ENCODE measurements at places on chromosomes 13 and 19. TPM values are rescaled to one million over a fixed set of nuclear protein-coding genes. Genes with fewer than 3 reads are reported as not detected.

COQ8B gene
- total RNA-seq, result 36.7 TPM

SYT3 gene
- total RNA-seq, result 0.07 TPM

TMEM38A gene
- total RNA-seq, result 0.96 TPM

LTBP4 gene
- 104 TPM for total RNA-seq

ANGPTL8 gene
- not detected for total RNA-seq

CEBPA gene
- 0.73 TPM for total RNA-seq

HIPK4 gene
- total RNA-seq, result not detected

ZSCAN1 gene
- total RNA-seq, result not detected

SBSN gene
- total RNA-seq, result not detected

VSTM2B gene
- total RNA-seq, result not detected

FPR2 gene
- not detected for total RNA-seq

C13orf42 gene
- not detected for total RNA-seq

FUT3 gene
- total RNA-seq, result not detected

KLK15 gene
- not detected for total RNA-seq

DIRAS1 gene
- 0.28 TPM for total RNA-seq

PGLYRP2 gene
- total RNA-seq, result not detected

ZNF763 gene
- 0.43 TPM for total RNA-seq

ZNF222 gene
- total RNA-seq, result 0.99 TPM

- DNase-seq, result no peak
- H3K4me3 ChIP-seq, result no peak overlapping the region
- H3K27me3 ChIP-seq, result no peaks in the 10 kb centered on the region
- H3K4me1 ChIP-seq, result no peaks in the 10 kb centered on the region
- H3K36me3 ChIP-seq, result no peaks in the 10 kb centered on the region
These were observed 53.2 kb downstream of the CRTC1 start for GRCh38 chr19:18736415-18737336.

DNA sequence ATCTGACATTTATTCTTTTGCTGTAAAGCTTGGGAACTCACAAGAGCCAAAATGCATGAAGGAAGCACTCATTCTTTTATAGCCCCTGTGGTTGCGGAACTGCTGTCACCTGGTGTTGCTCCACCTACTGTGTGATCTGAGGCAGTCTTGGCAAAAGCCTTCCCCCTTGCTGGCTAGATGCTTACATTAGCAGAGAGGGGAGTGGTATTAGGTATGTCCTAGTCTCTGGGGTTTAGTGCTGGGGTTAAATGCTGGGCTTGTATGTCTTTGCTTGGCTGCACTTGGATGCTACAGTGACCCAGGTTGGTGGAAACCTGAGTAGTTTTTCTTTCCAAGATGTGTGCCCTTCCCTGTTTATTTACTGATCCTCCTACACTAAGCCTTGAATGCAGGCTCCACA lies 99.3 kb downstream of the WDFY2 start:
- peaks cover 13% of the 10 kb centered on the region for H3K4me1 ChIP-seq
- no peak for DNase-seq
- H3K27ac ChIP-seq, result no peak overlapping the region
- no peak overlapping the region for H3K4me3 ChIP-seq
- H3K36me3 ChIP-seq, result no peaks in the 10 kb centered on the region
- no peaks in the 10 kb centered on the region for H3K27me3 ChIP-seq

DNA sequence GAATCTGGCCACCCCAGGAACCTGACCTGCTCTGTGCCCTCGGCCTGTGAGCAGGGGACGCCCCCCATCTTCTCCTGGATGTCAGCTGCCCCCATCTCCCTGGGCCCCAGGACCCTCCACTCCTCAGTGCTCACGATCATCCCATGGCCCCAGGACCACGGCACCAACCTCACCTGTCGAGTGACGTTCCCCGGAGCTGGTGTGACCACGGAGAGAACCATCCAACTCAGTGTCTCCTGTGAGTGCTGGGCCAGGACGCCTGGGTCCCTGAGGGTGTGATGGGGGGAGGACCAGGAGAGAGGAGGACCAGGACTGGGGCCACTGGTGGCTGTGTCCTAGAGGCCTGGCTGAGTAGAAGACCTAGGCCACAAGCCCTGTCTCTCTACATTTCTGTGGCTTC lies 13.0 kb upstream of the CD33 start:
- peaks cover 20% of the 10 kb centered on the region for H3K4me1 ChIP-seq
- peaks cover 33% of the 10 kb centered on the region for H3K27me3 ChIP-seq
- no peak for DNase-seq

- H3K36me3 ChIP-seq, result no peaks in the 10 kb centered on the region
- no peaks in the 10 kb centered on the region for H3K4me1 ChIP-seq
- H3K27me3 ChIP-seq, result no peaks in the 10 kb centered on the region
- no peak overlapping the region for H3K27ac ChIP-seq
These were observed 522.0 kb upstream of the KLHL1 start for GRCh38 chr13:70630247-70630646.

DNA sequence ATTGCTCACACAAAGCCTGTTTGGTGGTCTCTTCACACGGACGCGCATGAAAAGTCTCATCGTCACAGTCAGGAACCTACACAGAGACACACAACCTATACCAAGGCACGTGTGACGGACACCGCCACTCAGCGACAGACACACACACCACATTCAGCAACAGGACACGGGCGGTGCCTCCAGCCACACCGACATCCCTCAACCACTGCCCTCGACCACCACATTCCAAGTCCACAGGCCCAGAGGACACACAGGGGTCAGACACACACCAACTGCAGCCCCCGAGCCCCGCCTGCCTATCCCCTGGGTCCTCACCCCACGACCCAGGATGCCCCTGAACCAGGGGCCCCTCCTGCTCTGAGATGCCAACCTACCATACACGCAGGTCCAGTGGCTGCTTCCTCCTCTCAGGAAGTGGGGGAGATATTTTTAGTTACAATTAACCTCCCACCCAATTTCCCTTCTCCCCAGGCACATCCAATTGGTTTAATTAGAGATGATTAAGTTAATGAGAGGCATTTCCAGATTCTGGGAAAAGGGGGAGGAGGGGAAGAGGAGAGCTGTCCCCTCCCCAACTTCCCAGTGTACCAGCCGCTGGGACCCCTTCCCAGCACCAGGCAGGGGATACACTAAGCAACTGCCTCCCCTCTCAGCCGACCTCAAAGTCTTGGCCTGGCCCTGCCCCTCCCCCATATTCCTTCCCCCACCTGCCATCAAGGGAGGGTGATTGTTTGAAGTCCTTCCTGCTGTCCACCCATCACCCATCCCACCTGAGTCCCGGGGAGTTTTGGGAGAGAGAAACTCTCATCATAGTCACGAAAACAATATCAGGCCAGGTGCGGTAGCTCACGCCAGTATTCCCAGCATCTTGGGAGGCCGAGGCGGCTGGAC lies 20.4 kb downstream of the MEIS3 start:
- H3K27ac ChIP-seq, result no peak overlapping the region
- no peaks in the 10 kb centered on the region for H3K36me3 ChIP-seq
- H3K4me3 ChIP-seq, result no peak overlapping the region
- peaks cover 7% of the 10 kb centered on the region for H3K27me3 ChIP-seq
- DNase-seq, result no peak
- no peaks in the 10 kb centered on the region for H3K4me1 ChIP-seq

- no peaks in the 10 kb centered on the region for H3K27me3 ChIP-seq
- H3K36me3 ChIP-seq, result peaks cover 35% of the 10 kb centered on the region
- H3K4me1 ChIP-seq, result no peaks in the 10 kb centered on the region
- H3K27ac ChIP-seq, result no peak overlapping the region
- H3K4me3 ChIP-seq, result no peak overlapping the region
These were observed 16.0 kb upstream of the ZNF554 start for GRCh38 chr19:2803486-2804155.

DNA sequence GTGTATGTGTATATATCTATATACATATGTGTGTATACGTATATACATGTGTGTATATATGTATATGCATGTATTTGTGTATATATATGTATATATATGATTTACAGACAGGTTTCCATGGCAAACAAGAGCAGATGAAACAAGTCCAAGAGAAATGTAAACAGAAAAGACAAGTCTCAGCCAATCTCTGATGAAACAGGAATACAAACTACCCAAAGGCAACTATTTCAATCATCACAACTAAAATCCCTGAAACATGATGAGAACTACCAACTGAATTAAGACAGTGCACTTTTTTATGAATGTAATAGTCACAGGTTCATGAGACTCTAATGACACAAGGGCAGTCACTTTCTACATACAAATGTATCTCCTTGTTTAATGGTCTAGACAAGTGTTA lies 140.2 kb downstream of the TNFRSF19 start:
- no peak overlapping the region for H3K27ac ChIP-seq
- H3K4me3 ChIP-seq, result no peak overlapping the region
- peaks cover 19% of the 10 kb centered on the region for H3K27me3 ChIP-seq
- no peaks in the 10 kb centered on the region for H3K36me3 ChIP-seq
- DNase-seq, result no peak
- no peaks in the 10 kb centered on the region for H3K4me1 ChIP-seq

DNA sequence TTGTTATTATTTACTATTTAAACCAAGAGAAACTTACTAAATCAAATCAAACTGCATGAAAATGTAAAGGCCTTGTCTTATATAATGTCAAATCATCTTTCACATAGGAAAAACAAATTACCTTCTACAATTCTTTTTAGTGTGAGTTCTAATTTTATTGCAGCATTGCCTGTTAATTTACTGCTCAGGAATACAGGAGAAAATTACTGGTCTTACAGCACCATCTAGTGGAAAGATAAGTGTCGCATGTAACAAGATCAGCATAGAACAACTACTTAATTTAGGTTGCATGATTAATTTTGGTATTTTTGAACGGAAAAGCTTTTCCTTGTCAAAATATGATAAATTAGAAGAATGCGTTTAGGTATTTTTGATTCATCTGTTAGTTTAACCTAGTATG lies 502.7 kb downstream of the UQCRFS1 start:
- H3K4me3 ChIP-seq, result no peak overlapping the region
- no peak overlapping the region for H3K27ac ChIP-seq
- no peak for DNase-seq
- no peaks in the 10 kb centered on the region for H3K4me1 ChIP-seq
- no peaks in the 10 kb centered on the region for H3K36me3 ChIP-seq

DNA sequence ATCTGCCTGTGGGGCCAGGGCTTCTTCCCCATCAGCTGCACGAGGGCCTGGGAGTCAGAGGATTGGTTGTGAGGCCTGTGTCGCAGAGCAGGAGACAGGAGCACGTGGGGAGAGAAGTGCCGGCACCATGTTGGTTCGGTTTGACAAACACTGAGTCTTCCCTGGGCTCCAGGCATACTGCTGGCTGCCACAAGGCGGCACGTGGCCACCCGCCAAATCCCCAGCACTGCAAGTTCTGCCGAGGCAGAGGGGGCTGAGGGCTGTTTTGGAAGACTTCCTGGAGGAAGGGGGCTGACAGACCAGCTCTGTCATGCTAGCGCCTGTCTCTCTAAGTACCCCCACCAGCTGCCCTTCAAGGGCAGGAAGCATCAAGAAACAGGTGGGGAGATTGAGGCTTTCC lies 9.5 kb downstream of the SHANK1 start:
- H3K4me1 ChIP-seq, result peaks cover 5% of the 10 kb centered on the region
- no peaks in the 10 kb centered on the region for H3K36me3 ChIP-seq
- H3K27ac ChIP-seq, result no peak overlapping the region
- H3K27me3 ChIP-seq, result peaks cover 20% of the 10 kb centered on the region
- no peak overlapping the region for H3K4me3 ChIP-seq
- DNase-seq, result no peak

- no peak overlapping the region for H3K4me3 ChIP-seq
- H3K36me3 ChIP-seq, result no peaks in the 10 kb centered on the region
- no peak for DNase-seq
- H3K4me1 ChIP-seq, result no peaks in the 10 kb centered on the region
These were observed 183.3 kb downstream of the HS6ST3 start for GRCh38 chr13:96273196-96273595.

GRCh38 chr13:113143466-113144254 lies 14.8 kb upstream of the PROZ start:
- H3K27me3 ChIP-seq, result peaks cover 3% of the 10 kb centered on the region
- no peaks in the 10 kb centered on the region for H3K36me3 ChIP-seq
- H3K27ac ChIP-seq, result no peak overlapping the region

GRCh38 chr13:57375876-57376275 lies 208.9 kb downstream of the PRR20E start:
- H3K36me3 ChIP-seq, result no peaks in the 10 kb centered on the region
- no peak overlapping the region for H3K27ac ChIP-seq
- no peak for DNase-seq
- H3K4me1 ChIP-seq, result no peaks in the 10 kb centered on the region
- no peaks in the 10 kb centered on the region for H3K27me3 ChIP-seq

DNA sequence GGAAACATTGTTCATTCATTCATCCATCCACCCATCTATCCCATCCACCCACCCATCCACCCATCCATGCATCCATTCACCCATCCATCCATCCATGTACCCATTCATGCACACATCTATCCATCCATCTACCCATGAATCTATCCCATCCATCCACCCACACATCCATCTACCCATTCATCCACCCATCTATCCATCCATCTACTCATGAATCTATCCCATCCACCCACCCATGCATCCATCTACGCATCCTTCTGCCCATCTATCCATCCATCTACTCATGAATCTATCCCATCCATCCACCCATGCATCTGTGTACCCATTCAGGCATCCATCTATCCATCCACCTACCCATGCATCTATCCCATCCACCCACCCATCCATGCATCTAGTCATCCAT lies 51.6 kb upstream of the URI1 start:
- H3K36me3 ChIP-seq, result no peaks in the 10 kb centered on the region
- H3K27ac ChIP-seq, result no peak overlapping the region
- no peaks in the 10 kb centered on the region for H3K27me3 ChIP-seq
- DNase-seq, result no peak
- peaks cover 6% of the 10 kb centered on the region for H3K4me1 ChIP-seq
- no peak overlapping the region for H3K4me3 ChIP-seq

- H3K27me3 ChIP-seq, result no peaks in the 10 kb centered on the region
- H3K27ac ChIP-seq, result no peak overlapping the region
- H3K4me3 ChIP-seq, result no peak overlapping the region
- no peak for DNase-seq
These were observed 60.8 kb downstream of the F2RL3 start for GRCh38 chr19:16949496-16950023.

- H3K36me3 ChIP-seq, result no peaks in the 10 kb centered on the region
- DNase-seq, result no peak
- peaks cover 10% of the 10 kb centered on the region for H3K4me1 ChIP-seq
- no peak overlapping the region for H3K27ac ChIP-seq
- peaks cover 21% of the 10 kb centered on the region for H3K27me3 ChIP-seq
These were observed 54.4 kb upstream of the MEDAG start for GRCh38 chr13:30851697-30852096.

GRCh38 chr19:55075371-55075998 lies at the start of gene EPS8L1:
EPS8L1 (plus strand) TSS chr19:55075869; CDS start chr19:55076445, 576 bp downstream.
- no peak within 1 kb of the TSS for H3K4me3 ChIP-seq

DNA sequence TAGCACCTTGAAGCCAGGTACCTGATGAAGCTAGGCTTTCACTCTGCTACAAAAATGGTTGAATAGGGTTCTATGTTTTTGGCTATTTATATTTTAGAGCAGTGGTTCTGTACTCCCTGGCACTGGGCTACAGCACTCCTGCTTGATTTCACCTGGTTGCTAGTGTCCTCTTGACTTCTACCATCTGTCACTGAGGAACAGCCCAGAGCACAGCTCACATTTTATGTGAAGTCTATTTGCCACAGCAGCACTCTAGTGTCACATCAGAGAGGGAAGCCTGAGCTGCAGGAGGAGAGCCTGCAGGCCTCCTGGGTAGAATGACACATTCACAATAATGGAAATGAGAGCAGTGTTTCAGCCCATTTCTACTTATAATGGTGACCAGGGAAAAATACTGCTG lies 184.2 kb downstream of the ZNF486 start:
- H3K4me3 ChIP-seq, result no peak overlapping the region
- DNase-seq, result no peak
- H3K27me3 ChIP-seq, result no peaks in the 10 kb centered on the region
- H3K4me1 ChIP-seq, result no peaks in the 10 kb centered on the region

GRCh38 chr13:76745261-76746200 lies 140.7 kb downstream of the KCTD12 start:
- no peak for DNase-seq
- no peak overlapping the region for H3K27ac ChIP-seq
- peaks cover 4% of the 10 kb centered on the region for H3K4me1 ChIP-seq
- no peaks in the 10 kb centered on the region for H3K36me3 ChIP-seq

GRCh38 chr13:95247171-95247570 lies 54.1 kb downstream of the ABCC4 start:
- no peak overlapping the region for H3K4me3 ChIP-seq
- no peak overlapping the region for H3K27ac ChIP-seq
- no peak for DNase-seq
- no peaks in the 10 kb centered on the region for H3K27me3 ChIP-seq
